Cardiac muscle cell (in vitro differentiated cells and primary cell): ENCODE measurements at places on chromosomes 7 and 10. TPM values are rescaled to one million over a fixed set of nuclear protein-coding genes. Genes with fewer than 3 reads are reported as not detected.

PAPOLB gene
- 0.28 and 0.39 TPM in 2 replicates for total RNA-seq

CYP2E1 gene
- total RNA-seq: 1.1 and 4.1 TPM in 2 replicates

CYP26A1 gene
- total RNA-seq: 1.2 and 2.1 TPM in 2 replicates

NRP1 gene
- 178 and 327 TPM in 2 replicates for total RNA-seq

PNLIPRP1 gene
- not detected in 2 replicates for total RNA-seq

FRMPD2 gene
- 3.0 and 8.7 TPM in 2 replicates for total RNA-seq

ADAMTS14 gene
- total RNA-seq: 0.63 and 1.9 TPM in 2 replicates

VAX1 gene
- total RNA-seq: not detected in 2 replicates

COL28A1 gene
- 0.21 and 0.83 TPM in 2 replicates for total RNA-seq

OR13A1 gene
- total RNA-seq: 0.15 TPM in 1 of 2 replicates, not detected in the other

EPHA1 gene
- 0.30 TPM in 1 of 2 replicates, not detected in the other for total RNA-seq

ADCY1 gene
- 12.6 and 22.9 TPM in 2 replicates for total RNA-seq

MMP21 gene
- 0.32 TPM in 1 of 2 replicates, not detected in the other for total RNA-seq

KLHDC10 gene
- total RNA-seq: 10.4 and 14.4 TPM in 2 replicates

CYTH3 gene
- total RNA-seq: 30.9 and 32.4 TPM in 2 replicates

LIPF gene
- total RNA-seq: not detected in 2 replicates

PLAC9 gene
- not detected in 2 replicates for total RNA-seq

SUN1 gene
- total RNA-seq: 172 and 188 TPM in 2 replicates

CXCL12 gene
- total RNA-seq: 26.3 and 68.9 TPM in 2 replicates

SLC16A12 gene
- 7.0 and 8.1 TPM in 2 replicates for total RNA-seq

TRPV5 gene
- total RNA-seq: not detected in 2 replicates

DPP6 gene
- 0.07 and 0.21 TPM in 2 replicates for total RNA-seq

SPDYE6 gene
- 0.18 TPM in 1 of 2 replicates, not detected in the other for total RNA-seq

GDF10 gene
- 3.2 and 4.0 TPM in 2 replicates for total RNA-seq
